HCT116 (cell line): ENCODE measurements at places on chromosomes 6 and 20. TPM values are rescaled to one million over a fixed set of nuclear protein-coding genes. Genes with fewer than 3 reads are reported as not detected.

The BNIP5 gene
- total RNA-seq: not detected

The POPDC3 gene
- total RNA-seq: 10.1 TPM

The DEK gene
- total RNA-seq: 108 TPM

The PLA2G7 gene
- 2.8 TPM for total RNA-seq

The OPRM1 gene
- total RNA-seq: not detected

The ADTRP gene
- 0.86 TPM for total RNA-seq

The TFAP2A gene
- 24.3 TPM for total RNA-seq

The FABP7 gene
- not detected for total RNA-seq

The CD164 gene
- total RNA-seq: 171 TPM

The SLC17A2 gene
- not detected for total RNA-seq

The UNC5CL gene
- 2.2 TPM for total RNA-seq

The MAP3K7 gene
- total RNA-seq: 26.6 TPM

The AVP gene
- total RNA-seq: not detected

The RPS6KA2 gene
- total RNA-seq: 8.5 TPM

The HLA-C gene
- total RNA-seq: 333 TPM

The EPB41L1 gene
- total RNA-seq: 42.1 TPM

The LAMA4 gene
- 2.2 TPM for total RNA-seq

The DYNLT2 gene
- total RNA-seq: 1.5 TPM

The EPPIN gene
- not detected for total RNA-seq

The TIAM2 gene
- 9.4 TPM for total RNA-seq

The ESR1 gene
- 0.17 TPM for total RNA-seq

The CDH22 gene
- 1.8 TPM for total RNA-seq

The CALHM4 gene
- not detected for total RNA-seq

The ARMC2 gene
- 3.6 TPM for total RNA-seq

The GLP1R gene
- total RNA-seq: not detected

The CLDN20 gene
- total RNA-seq: not detected

The OR12D3 gene
- not detected for total RNA-seq

The SLC17A3 gene
- not detected for total RNA-seq

The OXT gene
- not detected for total RNA-seq

The KCNB1 gene
- total RNA-seq: 0.79 TPM

The PHACTR1 gene
- 0.17 TPM for total RNA-seq

The PDYN gene
- total RNA-seq: not detected

The SLC17A9 gene
- 37.6 TPM for total RNA-seq
